ENCODE measurements at places on chromosomes 16 and 17. TPM values are rescaled to one million over a fixed set of nuclear protein-coding genes. Genes with fewer than 3 reads are reported as not detected.

KIF2B gene
- not detected for total RNA-seq

AARSD1 gene
- 39.2 TPM for total RNA-seq

MYLK3 gene
- total RNA-seq = 0.58 TPM

BCO1 gene
- not detected for total RNA-seq

CPNE7 gene
- total RNA-seq = 1.3 TPM

KRTAP17-1 gene
- total RNA-seq = not detected

ST6GALNAC2 gene
- 5.5 TPM for total RNA-seq

SPATA32 gene
- not detected for total RNA-seq

MT3 gene
- not detected for total RNA-seq

HBA2 gene
- total RNA-seq = 248 TPM

PPM1D gene
- total RNA-seq = 16.7 TPM

CD7 gene
- 3.2 TPM for total RNA-seq

ZFP1 gene
- 6.2 TPM for total RNA-seq

PGAP3 gene
- 13.6 TPM for total RNA-seq

KRTAP1-5 gene
- not detected for total RNA-seq

MXRA7 gene
- total RNA-seq = 193 TPM

PRAC1 gene
- total RNA-seq = not detected

TMEM204 gene
- 37.2 TPM for total RNA-seq

TP53TG3B gene
- not detected for total RNA-seq

NPIPA5 gene
- total RNA-seq = 15.2 TPM

MTHFSD gene
- 10.2 TPM for total RNA-seq
